T-helper 17 cell (primary cell): ENCODE measurements at places on chromosomes 5 and 9. TPM values are rescaled to one million over a fixed set of nuclear protein-coding genes. Genes with fewer than 3 reads are reported as not detected.

The CDX1 gene
- total RNA-seq = not detected

The CATSPER3 gene
- 0.50 TPM for total RNA-seq

The EXD3 gene
- total RNA-seq = 15.4 TPM

The ARL14EPL gene
- total RNA-seq = not detected

The TRIP13 gene
- total RNA-seq = 2.6 TPM

The GRIA1 gene
- total RNA-seq = not detected

The MEF2C gene
- total RNA-seq = 11.9 TPM

The SLC6A3 gene
- total RNA-seq = not detected

The PHYHD1 gene
- not detected for total RNA-seq

The HBEGF gene
- total RNA-seq = 7.3 TPM

The PSD2 gene
- total RNA-seq = not detected

The DMRTA1 gene
- 0.21 TPM for total RNA-seq

The CNTLN gene
- total RNA-seq = 0.40 TPM

The PCDHGA6 gene
- total RNA-seq = 0.10 TPM

The AOPEP gene
- 12.9 TPM for total RNA-seq

The PCDHGA3 gene
- total RNA-seq = not detected
